ENCODE measurements at places on chromosomes 3 and 15.

- no peak for DNase-seq
These were observed 1121.2 kb downstream of the NSUN3 start for GRCh38 chr3:95184038-95184437.

GRCh38 chr3:23567917-23568316 lies 237.8 kb upstream of the UBE2E1 start:
- peak; percentile 30 for DNase-seq

DNA sequence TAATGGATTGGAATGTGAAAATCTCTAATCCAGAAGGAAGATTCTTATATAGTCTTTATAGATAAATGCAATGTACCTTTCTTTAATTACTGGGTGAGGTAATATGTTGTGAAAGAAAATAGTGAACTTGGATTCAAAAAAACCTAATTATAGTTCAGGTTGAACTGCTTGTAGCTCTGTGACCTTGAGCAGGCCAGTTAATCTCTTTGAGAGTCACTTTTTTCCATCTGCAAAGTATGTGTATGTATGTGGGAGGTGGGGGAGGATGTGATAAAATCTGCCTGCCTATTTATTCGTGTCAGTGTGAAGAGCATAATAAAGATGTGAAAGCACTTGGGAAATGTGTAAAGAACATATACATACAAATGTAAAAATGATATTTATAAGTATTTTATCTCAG lies 34.4 kb downstream of the GLCE start:
- DNase-seq = no peak

DNA sequence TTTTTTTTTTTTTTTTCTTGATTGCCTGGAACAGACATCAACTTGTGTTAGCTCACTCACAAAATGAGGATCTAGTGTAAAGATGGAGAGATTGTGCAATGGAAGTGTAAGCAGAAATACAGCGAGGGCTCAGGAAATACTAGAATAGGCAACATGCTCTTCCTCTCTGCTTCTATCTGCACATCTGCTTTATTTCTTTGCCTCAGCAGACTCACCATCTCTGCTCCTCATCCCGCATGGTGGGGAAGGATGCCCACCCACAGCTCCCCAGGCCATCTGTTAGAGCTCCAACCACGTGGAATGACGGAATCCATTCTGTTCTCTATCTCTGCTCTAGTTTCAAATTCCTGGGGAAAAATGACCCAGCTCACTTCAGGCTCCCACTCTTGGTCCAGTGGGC lies 128.0 kb upstream of the ADAMTS9 start:
- no peak for DNase-seq

- DNase-seq = no peak
These were observed 99.2 kb upstream of the TMC3 start for GRCh38 chr15:81473177-81473576.

- DNase-seq = no peak
These were observed 222.4 kb downstream of the OPA1 start for GRCh38 chr3:193815246-193816027.

- no peak for DNase-seq
These were observed 31.0 kb upstream of the KLHL6 start for GRCh38 chr3:183586477-183586876.

DNA sequence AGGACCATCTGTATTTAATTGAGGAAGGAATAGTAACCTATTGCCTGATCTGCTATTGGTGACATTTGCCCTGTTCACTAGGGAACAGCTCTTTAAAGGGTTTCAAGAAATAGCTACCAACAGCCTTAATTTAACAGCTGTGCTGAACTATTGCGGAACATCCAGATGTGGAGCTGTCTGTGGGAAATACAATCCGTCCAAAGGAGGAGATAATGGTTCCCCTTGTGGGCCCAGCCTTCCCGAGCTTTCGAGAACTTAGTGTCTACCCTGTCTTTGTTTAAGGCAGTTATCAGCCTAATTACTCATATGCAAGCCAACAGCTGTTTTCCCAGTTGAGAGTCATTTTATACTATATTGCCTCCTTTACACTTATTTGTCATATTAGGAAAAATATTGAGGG lies 398.6 kb downstream of the WDR72 start:
- DNase-seq = no peak

DNA sequence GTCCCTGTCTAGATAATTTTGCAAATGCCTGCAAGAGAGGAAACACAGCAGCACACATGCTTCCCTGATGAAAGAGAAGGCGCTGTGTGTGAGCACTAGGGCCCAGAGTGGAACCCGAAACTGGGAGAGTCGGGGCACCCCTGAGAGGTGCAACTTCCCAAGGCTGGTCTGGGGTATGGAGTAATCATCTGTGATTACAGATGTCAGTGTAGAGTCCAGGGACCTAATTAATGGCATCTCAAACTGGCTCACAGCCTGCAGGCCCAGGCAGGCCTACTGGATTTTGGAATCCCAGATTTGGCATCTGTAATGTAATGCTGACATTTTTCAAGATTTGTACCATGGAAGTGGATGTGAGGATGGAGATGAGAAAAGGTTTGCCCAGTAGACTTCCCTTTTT lies 29.4 kb downstream of the PGPEP1L start:
- no peak for DNase-seq

- no peak for DNase-seq
These were observed 405.9 kb upstream of the TBL1XR1 start for GRCh38 chr3:177603148-177603603.

DNA sequence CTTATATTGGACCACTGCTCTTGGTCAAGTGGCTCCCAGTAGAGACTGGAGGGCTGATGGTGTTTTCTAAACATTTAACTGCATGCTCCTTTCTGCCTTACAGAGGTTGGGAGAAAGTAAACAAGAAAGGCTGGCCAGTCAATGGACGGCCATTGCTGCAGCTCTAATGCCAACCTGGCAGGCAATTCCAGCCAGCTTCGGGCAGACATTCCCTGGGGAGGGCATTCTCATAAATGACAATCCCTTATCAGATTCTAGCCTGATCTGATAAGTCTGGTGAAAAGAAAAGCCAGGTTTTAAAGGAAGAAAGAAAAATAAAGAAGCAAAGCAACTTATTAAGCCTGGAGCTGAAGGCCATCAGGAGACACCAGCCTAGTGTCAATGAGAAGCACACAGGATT lies 60.7 kb downstream of the FRMD4B start:
- no peak for DNase-seq

GRCh38 chr15:101188637-101189408 lies 63.0 kb downstream of the CHSY1 start:
- no peak for DNase-seq

DNA sequence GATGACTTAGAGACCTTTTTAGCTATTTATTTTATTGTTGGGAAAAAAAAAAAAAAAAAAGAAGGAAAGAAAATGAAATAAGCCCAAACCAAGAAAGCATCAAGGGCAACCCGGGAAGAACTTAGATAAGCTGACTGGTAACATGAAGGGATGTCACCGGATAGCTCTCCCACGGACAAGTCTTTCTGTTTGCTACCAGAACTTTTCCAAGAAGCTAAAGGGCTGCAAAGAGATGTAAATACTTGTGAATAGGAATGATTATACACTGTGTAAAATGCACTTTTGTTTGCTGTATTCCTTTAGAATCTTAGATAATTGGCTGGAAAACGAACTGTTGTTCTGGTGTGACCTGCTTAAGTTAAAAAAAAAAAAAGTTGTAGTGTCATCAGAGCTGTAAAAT lies 2.8 kb downstream of the FOXB1 start:
- no peak for DNase-seq

GRCh38 chr15:34203936-34204335 lies 6.0 kb downstream of the KATNBL1 start:
- DNase-seq = no peak

- DNase-seq = no peak
These were observed 359 bp downstream of the ARIH1 start for GRCh38 chr15:72474466-72474911.

GRCh38 chr3:100097919-100098783 lies 16.1 kb downstream of the FILIP1L start:
- DNase-seq = no peak

GRCh38 chr3:94616833-94617232 lies 554.0 kb downstream of the NSUN3 start:
- DNase-seq = no peak

DNA sequence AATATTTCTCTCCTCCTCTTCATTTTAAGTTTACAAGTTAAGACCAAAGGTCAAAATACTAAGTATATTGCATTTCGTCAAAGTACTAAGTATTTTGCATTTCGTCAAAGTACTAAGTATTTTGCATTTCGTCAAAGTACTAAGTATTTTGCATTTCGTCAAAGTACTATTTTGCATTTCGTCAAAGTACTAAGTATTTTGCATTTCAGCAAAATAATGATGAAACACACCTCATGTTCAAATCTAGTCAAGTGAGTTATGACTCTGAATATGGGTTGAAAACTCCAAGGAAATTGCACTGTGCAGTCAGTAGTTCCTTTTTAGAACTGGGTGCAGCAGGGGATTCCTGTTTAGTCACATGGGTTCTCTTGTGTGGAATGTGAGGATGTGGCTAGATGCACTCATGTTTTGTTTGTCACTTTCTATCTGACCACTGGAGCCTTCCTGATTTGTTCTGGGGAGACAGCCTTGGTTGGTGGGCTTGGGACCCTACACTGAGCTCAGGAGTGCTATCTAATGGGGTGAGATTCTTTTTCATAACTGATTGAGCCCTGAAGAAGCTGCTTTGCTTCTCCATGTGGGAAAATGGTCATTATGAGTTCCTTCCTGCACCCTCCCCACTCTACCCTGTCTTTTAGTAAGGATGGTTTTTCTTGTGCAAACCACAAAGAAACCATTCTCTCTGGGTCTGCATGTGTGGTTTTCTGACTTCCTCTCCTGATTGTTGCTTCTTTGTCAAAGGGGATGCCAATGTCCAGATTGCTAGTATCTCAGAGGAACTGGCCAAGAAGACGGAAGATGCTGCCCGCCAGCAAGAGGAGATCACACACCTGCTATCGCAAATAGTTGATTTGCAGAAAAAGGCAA lies 73.4 kb downstream of the CCK start:
- peak; percentile 62 for DNase-seq

DNA sequence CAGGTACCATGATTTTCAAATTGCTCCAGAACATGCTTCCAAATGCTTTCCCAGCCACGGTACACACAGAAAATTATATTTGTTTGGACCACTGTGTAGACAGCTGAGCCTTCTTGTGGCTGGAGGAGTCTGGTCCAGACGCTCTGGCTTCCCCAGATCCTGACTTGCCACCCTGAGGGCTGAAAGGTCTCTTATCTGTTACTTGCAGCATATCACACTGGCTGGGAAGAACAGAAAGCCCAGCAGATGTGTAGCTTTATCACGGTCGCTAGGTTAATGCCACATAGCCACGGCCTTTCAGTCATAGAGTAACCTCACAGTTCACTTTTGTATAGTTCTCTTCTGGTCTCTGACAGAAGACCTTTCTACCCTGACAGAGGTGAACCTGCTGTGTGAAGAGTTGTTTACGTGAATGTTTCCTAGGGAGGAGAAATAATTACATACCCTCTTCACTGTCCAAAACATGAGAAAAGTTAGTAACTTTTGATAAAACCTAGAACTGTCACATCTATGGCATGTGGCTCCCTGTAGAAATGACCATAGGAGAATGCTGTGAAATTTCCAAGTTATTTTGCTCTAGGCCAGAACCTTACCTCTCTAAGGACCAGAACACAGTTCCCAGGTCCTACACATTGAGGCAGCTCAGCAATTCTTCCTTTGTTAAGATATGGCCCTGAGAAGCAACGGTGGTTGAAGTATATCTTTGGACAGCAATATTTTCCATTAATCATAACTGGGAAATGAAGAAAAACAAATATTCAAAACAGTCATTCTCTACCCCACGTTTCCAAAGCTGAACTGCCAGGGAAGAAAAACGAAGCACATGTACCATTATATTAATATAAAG lies 15.8 kb upstream of the STIMATE start:
- peak; percentile 45 for DNase-seq

- DNase-seq = peak; percentile 67
These were observed 3.3 kb upstream of the RBSN start for GRCh38 chr3:15102256-15102655.

GRCh38 chr3:87077355-87077754 lies 86.4 kb upstream of the VGLL3 start:
- DNase-seq = no peak

GRCh38 chr15:57697588-57697987 lies 8.9 kb upstream of the POLR2M start:
- no peak for DNase-seq

GRCh38 chr3:156233876-156234275 lies 113.5 kb downstream of the KCNAB1 start:
- DNase-seq = no peak

- DNase-seq = no peak
These were observed 2.1 kb upstream of the USP3 start for GRCh38 chr15:63502137-63502766.

DNA sequence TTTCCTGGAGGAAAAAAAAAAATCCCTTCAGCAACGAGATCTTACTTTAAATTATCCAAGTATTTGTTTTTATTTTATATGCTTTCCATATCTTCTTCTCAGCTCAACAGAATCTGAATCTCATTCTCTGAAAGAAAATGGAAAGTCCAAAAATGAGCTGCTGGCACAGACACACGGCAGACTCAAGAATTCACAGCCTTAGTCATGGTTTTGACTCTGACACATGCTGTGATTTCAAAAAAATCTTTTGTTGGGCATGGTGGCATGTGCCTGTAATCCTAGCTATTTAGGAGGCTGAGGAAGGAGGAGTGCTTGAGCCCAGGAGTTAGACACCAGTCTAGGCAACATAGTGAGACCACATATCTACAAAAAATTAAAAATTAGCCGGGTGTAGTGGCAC lies 565.0 kb downstream of the MAGI1 start:
- DNase-seq = no peak

GRCh38 chr15:91885714-91886270 lies 32.3 kb downstream of the SLCO3A1 start:
- DNase-seq = peak; percentile 41

DNA sequence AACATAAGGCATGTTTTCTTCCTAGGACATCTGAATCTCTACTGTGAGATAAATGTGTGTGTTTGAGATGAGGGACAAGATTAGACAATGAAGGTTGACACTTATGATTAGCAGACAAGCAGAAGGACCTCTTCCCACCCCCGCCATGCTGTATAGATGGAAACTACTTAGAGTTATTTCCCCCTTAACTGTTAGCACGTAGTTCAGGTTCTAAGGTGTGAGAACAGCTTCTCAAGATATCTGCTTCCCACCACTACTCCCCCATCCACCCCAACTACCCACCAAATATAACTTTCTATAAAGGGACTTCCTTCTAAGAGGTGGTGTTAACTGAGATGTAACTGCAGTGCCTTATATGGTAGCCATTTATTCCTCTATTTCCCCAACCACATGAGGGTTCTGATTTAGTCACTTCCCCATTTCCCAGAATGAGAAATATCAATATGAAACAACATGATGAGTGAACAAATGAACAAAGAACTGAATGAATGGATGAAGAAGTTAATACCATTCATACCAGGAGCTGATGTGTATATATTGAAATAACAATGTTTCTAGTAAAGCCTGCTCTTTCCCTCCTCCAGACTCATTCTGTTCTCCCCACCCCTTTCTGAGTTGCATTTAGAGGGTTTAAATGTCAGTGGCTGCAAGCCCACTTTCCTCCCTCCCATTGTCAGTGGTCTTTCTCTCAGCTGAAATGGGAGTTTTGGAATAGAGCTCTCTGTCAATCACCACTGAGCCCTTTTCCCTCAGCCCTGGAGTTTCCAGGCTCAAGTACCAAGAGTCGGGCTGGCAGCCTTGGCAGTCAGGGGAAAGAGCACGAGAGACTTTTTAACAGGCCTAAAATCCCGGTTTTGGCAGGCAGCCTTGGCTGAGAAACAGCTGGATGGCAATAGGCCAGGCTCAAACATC lies 7.7 kb upstream of the RFTN1 start:
- DNase-seq = no peak

Measured in common myeloid progenitor, CD34-positive (primary cell).